Dermis blood vessel endothelial cell (primary cell): ENCODE measurements at places on chromosomes 12 and 14.

- peak; percentile 71 for DNase-seq
Measured at GRCh38 chr12:108457006-108457733, 57.9 kb upstream of the FICD start.

DNA sequence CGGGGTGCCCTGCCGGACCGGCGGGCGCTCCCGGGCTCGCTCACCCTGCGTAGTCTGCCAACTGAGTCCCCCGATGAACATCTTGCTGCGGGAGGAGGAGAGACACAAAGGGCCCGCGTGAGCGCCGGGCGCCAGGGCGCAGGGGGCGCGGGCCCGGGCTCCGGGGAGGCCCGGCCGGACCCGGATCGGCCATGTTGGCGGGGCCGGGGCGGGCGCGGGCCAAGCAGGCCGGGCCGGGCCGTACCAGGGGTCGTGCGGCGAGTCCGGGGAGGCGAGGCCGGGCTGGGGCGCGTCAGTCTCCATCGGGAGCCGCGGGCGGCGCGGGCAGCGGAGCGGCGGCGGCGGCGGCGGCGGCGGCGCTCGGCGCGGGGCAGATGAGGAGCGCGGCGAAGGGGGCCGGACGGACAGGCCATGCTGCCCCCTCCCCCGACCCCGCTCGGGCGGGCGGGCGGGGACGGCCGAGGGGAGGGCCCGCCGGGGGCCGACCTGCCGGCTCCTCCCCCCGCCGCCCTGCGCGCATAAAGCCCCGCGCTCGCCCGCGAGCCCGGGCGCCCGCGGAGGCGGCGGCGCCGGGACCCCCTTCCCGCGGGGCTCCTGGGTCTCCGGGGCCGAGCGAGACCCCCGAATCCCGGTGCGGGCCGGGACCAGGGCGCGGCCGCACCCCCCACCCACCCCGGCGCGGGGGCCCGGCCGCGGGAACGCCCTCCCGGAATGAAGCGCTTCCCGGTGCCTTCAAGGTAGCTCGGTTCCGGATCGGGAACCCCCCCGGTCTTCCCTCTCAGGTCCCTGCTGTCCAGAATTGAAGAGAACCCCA, at the start of gene MSI1:
Gene MSI1 (minus strand): TSS at position 376 of the 814 bp plus-strand sequence. CDS start 73 bp downstream, at position 303.
- no peak for DNase-seq

GRCh38 chr12:76881142-76881541, 2.3 kb upstream of the CSRP2 start:
- no peak for DNase-seq

DNA sequence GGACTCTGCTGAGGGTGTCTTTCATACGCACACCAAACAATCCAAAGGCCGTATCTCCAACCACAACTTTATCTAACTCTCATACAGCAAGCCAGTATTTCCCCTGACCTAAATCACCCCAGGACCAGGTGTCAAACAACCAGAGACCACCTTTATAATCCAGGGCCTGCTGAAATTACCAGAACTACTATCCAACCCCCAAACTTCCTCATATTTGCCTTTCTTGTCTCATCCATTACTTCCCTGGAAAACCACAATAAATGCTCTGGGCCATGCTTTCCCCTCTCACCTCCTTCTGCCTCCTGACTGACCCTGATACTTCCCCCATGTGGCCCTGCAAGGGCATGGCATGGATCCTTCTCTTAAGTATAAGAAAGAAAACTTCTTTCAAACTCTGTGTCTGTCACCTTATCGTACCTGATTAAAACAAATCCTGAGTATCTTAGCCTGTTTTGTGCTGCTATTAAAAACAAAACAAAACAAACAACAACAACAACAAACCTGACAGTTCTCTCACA, 44.7 kb upstream of the CRACR2A start:
- no peak for DNase-seq

DNA sequence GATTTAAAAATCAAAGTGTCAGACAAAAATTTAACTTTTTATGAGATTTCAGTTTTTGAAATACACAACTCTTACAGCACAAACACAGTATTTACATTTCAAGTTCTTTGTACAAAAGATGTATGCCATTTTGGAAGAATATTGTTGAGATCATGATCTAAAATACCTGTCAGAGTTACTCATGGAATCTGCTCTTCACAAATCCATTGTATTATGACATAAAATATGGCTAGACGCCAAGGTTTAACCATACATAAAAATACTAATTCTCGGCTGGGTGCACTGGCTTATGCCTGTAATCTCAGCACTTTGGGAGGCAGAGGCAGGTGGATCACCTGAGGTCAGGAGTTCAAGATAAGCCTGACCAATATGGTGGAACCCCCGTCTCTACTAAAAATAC, 6.2 kb upstream of the SYCP3 start:
- DNase-seq, result peak; percentile 43

- DNase-seq, result no peak
Measured at GRCh38 chr14:103130017-103130764, 6.9 kb downstream of the TNFAIP2 start.

GRCh38 chr14:36346052-36346451, 25.6 kb upstream of the MBIP start:
- no peak for DNase-seq
